ENCODE measurements at places on chromosomes 6 and 20.

DNA sequence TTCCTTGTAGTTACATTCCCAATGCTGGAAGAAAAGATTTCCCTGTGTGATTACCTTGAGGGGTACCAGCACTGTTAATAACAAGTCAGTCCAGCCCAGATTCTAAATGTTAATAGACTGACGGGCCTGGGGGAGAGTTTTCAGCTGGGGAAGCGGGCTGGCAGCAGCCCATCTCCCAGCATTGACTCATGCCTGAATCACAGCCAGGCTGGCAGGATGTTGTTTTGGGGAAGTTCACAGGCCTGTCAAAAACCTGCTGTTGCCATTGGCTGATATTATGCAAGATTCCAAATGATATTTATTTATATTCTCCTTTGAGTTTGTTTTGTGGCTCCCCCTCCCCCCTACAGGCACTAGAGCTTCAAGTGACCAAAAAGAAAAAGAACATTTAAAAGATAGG lies 213.9 kb upstream of the CNR1 start:
- peak; percentile 22 for DNase-seq

DNA sequence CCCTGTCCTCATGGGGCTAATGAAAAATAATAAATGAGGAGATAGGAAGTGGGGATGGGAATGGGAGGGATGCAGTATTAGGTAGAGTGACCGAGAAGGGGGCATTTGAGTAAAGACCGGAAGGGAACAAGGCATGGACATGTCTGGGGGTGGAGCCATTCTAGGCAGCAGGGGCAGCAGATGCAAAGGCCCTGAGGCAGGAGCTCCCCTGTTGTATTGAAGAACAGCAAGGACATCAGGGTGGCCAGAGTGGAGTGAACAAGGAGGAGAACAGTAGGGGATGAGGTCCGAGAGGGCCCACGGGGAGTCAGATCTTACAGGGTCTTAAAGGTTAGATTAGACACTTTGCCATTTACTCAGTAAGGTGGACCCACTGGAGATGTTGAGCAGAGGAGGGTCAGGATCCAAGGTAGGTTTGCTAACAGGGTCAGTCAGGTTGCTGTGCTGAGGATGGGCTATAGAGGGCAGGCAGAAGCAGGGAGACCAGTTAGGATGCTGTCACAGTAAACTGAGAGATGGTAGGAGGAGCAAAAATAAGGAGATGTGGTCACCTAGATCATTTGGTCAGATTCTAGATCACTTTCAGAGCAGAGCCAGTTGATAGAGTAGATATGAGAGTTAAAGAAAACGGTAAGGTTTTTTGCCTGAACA lies 18.7 kb downstream of the TAF8 start:
- no peak for DNase-seq

- no peak for DNase-seq
These were observed 24.3 kb downstream of the POM121L2 start for GRCh38 chr6:27287751-27288135.

GRCh38 chr6:141199074-141199473 lies 933.7 kb upstream of the GJE1 start:
- no peak for DNase-seq
